Effector CD4-positive, alpha-beta T cell (primary cell): ENCODE measurements at places on chromosomes 11 and 22.
A peak's percentile ranks its signal among the peaks of the same experiment; 100 is the strongest.

DNA sequence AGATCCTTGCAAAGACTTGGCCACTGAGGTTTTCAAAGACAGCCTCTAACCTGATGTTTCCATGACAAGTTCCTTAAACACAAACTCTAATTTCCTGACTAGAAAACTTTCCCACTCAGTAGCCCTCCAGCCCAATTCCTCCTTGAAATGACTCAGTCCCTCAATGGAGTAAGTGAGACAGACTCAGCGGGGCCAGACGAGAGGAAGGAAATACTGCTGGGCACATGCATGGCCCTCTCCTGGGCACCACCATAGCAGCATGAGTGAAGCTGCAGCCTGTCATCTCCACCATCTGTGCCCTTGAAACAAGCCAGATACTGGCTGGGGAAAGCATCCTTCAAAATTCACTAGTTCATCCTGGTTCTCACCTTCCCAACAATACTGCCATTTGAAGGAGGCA lies 76.2 kb upstream of the GDPD4 start:
- no peak for DNase-seq

DNA sequence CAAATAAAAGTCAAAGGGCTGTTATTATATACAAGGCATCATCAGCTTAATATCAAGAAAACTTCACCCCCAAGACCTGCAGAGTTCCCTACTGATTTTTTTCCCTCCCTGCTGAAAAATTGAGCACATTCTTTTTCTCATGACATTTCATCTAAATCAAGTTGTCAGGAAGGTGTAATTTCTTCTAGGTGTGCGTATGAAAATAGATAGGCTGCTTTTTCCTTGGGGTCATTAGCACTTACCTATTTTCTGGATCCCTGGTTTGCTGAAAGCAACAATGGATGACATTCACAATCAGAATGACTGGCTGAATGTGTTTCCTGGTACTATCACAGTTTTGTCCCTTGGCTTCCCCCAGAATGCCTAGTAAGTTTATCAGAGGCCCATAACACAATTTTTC lies 225.0 kb upstream of the KIRREL3 start:
- no peak for DNase-seq

GRCh38 chr11:45182902-45183301 lies 36.5 kb downstream of the PRDM11 start:
- DNase-seq, result no peak

DNA sequence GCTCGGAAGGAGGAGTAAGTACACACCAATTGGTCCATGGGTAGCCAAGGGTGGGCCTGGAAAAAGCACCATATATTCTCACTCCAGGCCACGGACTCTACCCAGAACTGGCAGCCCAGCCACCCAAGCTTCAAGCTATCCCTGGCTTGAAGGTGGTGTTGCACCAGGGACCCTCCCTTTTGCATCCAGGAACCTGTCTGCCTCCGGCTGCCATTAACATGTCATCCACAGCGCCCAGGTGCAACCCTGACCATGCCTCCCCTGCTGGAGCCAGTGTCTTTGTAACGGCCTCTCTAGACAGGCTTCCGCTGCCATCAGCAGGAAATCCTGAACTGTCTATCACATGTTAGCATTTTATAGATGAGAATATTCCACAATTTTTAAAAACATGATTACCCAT lies 2158.5 kb upstream of the RAG2 start:
- DNase-seq, result no peak

GRCh38 chr11:102293873-102294601 lies 23.2 kb upstream of the BIRC3 start:
- DNase-seq, result peak; percentile 31

- no peak for DNase-seq
Observed at GRCh38 chr11:111944139-111944538, 7.0 kb downstream of the DIXDC1 start.

- no peak for DNase-seq
Observed at GRCh38 chr11:75311858-75312288, 39.6 kb downstream of the ARRB1 start.

- DNase-seq, result no peak
Observed at GRCh38 chr22:45891021-45891421, 85.9 kb downstream of the WNT7B start.

GRCh38 chr11:102596578-102596977 lies 28.6 kb downstream of the MMP20 start:
- no peak for DNase-seq

DNA sequence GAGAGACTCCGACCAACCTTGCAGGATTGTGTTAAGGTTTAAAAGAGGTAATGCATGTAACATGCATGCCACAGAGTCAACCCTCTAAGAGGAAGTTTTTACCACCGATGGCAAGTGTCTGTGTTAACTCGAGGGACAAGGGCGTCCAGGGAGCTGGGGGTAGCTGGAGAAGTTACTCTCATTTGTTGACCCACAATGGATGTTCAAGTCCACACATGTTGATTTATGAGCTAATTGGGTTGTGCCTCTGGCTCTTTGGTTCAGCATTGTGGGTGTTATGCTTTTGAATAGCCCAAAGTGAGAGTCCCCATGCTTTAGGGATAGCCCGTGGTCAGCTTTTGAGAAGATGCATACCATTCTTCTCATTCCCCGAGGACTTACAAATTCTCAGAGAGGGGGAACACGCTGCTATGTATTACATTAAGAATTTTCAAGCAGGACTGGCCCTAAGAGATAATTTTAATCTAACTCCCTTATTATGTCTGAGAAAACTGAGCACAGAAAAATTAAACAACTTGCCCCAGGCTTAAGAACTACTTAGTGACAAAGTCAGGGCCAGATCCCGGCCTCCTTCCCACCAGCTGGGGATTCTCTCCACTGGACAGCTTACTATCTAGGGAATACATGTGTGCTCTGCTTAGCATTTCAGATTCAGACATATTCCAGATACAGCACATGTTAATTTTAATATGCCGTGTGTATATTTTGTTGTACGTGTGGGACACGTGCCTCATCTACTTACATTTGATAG lies 5.2 kb upstream of the PLET1 start:
- DNase-seq, result no peak

DNA sequence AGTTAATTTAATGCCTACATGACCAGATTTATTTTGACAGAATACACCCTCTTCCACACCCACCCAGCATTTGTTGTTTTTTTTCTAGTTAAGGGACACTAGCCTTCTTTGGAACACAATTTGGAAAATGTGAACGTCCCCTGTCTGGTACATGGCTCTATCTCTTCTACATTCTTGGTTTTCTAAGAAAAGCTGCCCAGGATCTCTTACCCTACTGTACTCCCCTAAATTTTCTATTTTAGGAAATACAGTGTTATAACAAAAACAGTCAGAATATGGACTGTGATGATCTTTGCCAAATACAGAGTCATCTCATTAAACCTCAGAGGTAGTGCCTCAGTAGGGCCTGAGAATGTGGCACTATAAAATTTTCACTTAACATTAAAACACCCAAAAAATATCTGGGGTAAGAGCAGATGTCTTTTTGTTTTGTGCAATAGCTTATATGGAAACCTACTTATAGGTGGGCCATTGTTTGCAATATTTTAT lies 93.1 kb upstream of the SPON1 start:
- DNase-seq, result no peak

DNA sequence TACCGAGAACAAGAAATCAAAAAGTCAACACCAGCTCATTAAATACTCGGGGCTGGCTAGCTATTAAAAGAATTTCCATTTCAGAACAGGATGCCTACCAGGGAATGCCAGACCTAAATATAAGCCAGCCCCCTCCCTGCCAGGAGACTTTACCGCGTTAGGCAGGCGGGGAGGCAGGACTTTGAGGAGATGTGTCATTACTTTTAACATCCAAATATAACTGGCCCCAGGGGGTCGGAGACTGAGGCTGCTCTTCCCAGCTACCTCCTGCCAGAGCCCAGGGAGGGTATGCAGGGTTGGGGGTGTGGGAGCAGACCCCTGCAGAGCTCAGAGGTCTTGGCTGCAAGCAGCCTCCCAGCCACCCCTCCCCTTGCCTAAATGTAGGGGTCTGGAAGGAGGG lies 183.5 kb downstream of the DSCAML1 start:
- no peak for DNase-seq

DNA sequence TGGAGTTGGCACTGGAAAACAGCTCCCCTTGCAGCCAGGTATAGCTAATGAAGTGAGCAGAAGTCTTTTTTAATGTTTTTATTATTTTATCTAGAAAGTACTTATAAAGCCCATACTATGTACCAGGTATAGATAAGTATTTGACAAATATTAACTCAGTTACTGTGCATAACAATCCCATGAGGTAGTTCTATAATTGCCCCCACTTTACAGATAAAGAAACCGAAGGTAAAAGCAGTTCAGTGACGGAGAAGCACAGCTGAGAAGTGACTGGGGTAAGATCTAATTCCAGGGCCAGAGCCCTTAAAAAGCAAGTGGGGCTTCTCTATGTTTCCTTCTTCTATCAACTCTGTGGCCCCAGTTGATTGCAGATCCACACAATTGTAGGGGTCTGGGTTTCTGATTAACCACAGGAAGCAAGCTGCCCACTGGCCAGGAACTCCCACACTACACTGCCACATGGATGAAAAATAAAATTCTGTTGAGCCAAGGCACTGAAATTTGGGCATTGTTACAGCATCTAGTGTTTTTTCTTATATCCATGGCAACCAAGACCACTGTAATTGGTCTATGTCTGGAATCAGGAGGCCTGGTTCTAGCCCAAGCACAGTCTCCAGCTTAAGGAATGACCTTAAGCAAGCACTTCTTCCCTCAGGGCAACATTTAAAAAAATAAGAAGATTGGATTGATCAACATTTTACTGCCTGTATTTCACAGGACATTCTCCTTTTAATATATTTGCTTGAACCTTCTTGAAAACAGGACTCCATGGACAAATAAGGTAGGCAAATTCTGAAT lies 55.3 kb upstream of the TEAD1 start:
- no peak for DNase-seq
